ENCODE measurements at places on chromosomes 7 and 10.

DNA sequence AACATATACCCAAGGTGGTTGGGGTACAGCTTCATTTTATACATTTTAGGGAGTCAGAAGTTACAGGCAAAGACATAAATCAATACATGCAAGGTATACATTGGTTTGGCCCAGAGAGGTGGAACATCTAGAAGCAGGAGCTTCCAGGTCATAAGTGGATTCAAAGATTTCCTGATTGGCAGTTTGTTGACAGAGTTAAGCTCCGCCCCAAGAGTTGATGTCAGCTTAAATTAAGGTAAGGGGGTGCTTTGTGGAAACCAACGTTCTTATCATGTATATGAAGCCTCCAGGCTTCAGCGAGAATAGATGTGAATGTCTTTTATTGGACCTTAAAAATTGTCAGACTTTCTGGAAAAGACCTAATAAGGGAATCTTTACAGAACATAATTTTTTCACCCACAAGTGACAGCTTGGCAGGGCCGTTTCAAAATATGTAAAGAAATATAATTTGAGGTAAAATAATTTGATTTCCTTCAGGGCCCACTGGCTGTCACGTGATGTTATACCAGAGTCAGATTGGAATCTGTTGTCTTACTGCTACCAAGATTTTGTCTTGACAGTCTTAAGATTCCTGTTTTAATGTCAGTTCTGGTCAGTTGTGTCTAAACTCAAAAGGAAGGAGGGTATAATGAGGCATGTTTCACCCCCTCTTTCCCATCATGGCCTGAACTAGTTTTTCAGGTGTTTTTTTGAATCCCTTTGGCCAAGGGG lies 6.3 kb upstream of the PANK1 start:
- no peak for DNase-seq

- DNase-seq: no peak
Observed at GRCh38 chr7:141475679-141476078, 75.5 kb upstream of the AGK start.

DNA sequence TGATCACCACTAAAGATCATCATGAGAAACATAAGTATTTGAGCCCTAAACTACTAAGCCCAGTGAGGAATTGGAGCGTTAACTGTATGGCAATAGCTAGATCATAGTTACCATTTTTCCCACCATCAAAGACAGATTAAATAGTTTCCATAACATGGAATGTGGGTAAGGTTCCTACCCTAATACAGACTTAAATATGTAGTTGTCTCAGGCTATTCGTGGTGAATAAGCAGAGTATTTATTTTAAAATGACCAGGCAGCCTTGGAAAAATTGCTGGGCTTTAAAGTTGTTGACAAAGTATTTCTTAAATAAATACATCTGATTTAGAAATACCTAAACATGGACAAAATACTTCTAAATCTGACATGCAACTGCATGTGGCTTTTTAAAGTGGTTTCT lies 106.8 kb downstream of the NT5C2 start:
- no peak for DNase-seq

- DNase-seq: no peak
Observed at GRCh38 chr7:17989546-17989945, 38.1 kb downstream of the PRPS1L1 start.

DNA sequence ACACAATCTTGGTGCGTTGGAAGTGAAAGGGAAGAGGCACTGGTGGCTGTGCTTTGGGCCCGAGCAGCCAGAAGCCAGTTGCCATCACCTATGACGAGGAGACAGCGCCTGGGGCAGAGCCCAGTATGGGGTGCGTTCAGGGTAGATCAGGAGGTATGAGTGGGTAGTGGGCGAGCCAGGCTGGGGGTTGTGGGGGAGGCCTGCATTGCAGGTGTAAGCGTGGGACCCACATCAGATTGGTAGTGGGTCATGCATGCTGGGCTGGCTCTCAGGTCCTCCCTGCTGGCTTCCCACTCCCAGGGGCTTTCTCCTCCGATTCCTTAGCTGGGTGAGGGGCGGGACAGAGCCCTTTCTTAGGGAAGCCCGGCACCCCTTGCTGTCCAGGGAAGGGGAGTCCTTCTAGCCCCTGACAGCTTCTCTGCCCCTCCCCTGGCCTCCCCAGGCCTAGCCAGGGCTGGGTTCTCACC lies 445 bp upstream of the PVRIG start:
- DNase-seq: no peak

DNA sequence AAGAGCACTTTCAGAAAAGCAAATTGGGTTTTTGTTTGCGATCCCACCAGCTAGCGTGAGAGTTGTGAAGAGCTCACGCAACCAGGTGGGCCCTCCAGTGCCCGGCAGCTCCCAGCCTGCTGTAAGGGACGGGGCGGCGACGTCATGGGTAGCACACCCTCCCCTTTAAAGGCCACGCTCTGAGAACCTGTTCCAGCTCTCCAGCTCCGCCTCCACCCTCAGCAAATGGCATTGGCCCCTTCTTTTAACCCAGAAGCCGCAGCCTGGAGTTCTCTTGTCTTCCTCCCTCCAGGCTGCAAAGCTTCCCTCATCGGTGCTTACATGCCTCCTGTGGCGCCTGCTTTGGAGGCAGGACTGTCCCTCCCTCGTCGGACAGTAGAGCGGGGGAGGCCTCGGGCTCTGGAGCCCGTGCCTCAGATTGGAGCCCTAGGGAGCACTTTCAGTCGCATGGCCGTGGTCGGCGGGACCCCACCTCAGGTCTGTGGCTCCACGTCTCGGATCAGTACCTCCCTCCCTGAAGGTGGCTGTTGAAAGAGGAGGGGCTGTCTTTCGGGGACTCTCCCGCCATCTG lies 32.9 kb downstream of the WIPI2 start:
- DNase-seq: no peak
